ENCODE measurements at places on chromosomes 2 and 18. TPM values are rescaled to one million over a fixed set of nuclear protein-coding genes. Genes with fewer than 3 reads are reported as not detected.

DNA sequence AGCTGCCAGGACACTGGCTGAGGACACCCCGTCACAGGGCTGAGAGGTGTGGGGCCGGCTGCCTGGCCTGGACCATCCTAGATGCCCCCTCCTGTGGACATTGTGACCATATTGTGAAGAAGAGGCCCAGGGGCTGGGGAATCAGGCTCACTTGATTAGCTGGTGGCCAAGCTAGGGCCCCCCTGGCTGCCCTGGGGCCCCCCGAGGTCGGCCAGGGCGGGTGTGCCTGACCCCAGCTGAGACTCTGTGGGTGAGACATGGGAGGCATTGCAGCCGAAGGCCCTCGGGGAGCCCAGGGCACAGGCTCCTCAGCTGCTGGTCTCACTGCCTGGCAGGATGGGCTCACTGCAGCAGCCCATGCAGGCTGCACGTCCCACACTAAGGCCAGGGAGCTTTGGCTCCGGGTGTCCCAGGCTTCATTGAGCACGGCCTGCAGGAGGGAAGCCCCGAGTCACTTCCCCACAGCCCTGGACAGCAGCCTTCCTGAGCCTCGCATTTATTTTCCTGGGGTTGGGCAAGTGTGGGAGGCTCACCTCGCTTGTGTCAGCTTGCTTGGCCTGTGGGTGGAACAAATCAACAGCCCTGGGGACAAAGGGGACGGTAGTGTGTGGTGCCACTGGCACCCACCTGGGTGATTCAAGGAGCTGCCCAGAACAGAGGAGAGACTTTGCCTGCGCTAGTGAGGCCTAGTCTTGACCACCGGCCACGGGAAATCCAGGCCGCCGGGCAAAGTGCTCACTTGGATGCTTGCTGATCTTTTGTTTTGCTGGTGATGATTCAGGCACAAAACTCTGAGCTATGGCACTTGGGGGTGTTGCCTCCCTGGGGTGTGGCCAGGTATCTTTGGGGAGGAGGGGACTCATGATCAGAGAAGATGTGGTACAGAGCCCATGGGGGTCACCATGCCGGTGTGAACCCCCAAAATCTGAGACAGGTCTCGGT is 1.3 kb downstream of the GAL3ST2 start:
- DNase-seq, result no peak

The LIMS4 gene
- polyA plus RNA-seq, result 1.1 TPM

- no peak for DNase-seq
Measured at GRCh38 chr18:70384181-70384790, 95.4 kb downstream of the SOCS6 start.

DNA sequence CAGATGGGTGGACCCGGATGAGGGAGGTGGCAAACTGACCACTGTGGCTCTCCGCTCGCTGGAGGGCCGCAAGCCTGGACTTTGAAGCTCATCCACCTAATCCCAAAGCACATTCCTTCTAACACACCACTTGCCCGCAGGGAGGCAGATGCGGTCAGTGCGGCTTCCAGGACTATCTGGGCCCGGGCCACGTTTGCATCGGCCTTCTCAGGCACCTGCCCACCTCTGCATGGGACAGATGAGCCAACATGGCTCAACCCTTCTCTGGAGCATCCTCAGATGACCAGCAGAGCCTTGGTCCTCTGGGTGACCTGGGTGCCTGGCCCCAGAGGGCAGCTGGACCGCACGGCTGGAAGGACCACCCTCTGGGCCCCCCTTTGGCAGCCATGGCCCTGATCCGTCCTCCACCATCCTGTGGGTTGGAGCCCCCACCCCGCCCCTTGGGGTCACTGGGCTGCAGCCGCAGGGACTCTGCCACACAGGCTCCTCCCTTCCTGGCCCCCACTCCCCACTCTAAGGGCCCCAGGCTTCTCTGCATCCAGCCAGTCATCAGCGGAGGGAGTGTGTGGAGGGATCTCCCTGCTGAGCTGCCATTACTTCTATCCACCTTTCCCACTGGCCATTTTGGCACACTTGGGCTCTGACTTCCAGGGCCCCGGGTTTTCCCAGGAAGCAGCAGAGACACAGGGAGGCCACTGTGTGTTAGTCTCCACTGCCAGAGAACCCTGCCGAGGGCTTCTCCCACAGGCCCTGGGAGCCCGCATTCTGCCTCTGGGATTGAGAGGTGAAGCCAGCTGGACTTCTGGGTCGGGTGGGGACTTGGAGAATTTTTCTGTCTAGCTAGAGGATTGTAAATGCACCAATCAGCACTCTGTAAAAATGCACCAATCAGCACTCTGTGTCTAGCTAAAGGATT is 12.3 kb downstream of the HDAC4 start:
- DNase-seq, result no peak

The DAW1 gene
- 0.64 TPM for polyA plus RNA-seq

DNA sequence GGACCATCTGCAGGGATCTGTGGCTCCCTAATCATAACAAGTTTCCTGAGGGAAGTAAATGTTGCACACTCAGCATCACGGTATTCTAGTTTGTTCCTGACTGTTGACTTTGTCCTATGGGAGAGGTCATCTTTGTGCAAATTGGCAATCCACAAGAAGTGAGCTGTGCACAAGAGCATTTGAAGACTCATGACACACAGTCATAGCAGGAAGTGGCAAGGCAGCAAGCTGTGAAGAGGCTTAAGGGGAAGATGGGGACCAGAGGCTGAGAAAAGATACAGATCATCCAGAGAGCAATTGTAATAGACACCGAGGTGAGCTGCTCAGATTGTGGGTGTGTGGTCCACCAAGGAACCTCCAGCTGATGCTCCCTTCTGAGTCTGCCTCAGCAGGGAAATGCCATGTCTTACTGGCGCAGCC is 2.7 kb downstream of the TNP1 start:
- DNase-seq, result no peak

- DNase-seq, result no peak
Measured at GRCh38 chr2:2791031-2791430, 460.0 kb upstream of the MYT1L start.

- no peak for DNase-seq
Measured at GRCh38 chr2:231710799-231711676, 2.7 kb downstream of the PTMA start.

- DNase-seq, result no peak
Measured at GRCh38 chr18:50429207-50429948, 54.5 kb downstream of the SKA1 start.

Data from left renal cortex interstitium (tissue), 4 donors.